Psoas muscle (tissue), 8 donors: ENCODE measurements at places on chromosomes 3 and 15. TPM values are rescaled to one million over a fixed set of nuclear protein-coding genes. Genes with fewer than 3 reads are reported as not detected.

- no peak for DNase-seq
Observed at GRCh38 chr3:142318331-142318730, 92.9 kb upstream of the GK5 start.

- no peak for DNase-seq
Observed at GRCh38 chr3:182424006-182424405, 369.3 kb upstream of the ATP11B start.

GRCh38 chr3:175735866-175736265 is 876.7 kb downstream of the NAALADL2 start:
- no peak for DNase-seq

DNA sequence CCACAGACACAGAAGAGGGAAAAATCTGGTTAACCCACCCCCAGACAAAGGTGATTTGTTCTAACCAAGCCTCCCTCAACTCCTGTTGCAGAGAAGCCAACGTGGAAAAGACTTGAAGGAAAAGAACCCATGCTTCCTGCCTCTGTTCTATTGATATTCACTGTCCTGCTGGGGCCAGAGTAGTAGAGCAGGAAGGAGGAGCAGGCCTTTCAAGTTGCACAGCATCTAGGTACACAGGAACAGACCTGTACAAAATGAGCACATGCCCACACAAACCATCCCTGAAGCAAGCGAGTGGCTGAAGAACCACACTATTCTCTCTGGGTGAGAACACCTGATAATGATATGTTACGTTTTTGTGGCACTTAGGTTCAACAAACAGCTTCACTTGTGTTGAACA is 29.9 kb downstream of the RASGRP1 start:
- DNase-seq: no peak

DNA sequence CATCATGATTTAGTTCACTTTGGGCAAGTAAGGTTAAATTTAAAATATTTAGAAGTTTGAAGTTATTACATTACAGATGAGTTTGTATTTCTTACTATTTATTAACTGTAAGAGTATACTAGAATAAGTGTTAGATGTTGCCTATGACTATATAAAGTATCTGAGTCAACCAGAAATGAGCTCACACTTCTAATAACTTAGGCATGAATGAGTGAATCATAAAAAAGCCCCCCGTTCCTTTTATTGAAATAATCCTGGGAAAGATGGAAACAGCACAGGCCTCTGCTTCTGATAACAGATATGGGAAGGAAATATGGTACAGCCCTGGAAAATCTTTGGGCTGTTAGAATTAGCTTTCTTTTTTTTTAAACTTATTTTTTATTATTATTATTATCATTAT is 66.6 kb upstream of the TGFBR2 start:
- no peak for DNase-seq

GRCh38 chr3:14290631-14291385 is 111.6 kb upstream of the SLC6A6 start:
- DNase-seq: no peak

- DNase-seq: no peak
Observed at GRCh38 chr3:128587391-128587790, 63.2 kb downstream of the RPN1 start.

DNA sequence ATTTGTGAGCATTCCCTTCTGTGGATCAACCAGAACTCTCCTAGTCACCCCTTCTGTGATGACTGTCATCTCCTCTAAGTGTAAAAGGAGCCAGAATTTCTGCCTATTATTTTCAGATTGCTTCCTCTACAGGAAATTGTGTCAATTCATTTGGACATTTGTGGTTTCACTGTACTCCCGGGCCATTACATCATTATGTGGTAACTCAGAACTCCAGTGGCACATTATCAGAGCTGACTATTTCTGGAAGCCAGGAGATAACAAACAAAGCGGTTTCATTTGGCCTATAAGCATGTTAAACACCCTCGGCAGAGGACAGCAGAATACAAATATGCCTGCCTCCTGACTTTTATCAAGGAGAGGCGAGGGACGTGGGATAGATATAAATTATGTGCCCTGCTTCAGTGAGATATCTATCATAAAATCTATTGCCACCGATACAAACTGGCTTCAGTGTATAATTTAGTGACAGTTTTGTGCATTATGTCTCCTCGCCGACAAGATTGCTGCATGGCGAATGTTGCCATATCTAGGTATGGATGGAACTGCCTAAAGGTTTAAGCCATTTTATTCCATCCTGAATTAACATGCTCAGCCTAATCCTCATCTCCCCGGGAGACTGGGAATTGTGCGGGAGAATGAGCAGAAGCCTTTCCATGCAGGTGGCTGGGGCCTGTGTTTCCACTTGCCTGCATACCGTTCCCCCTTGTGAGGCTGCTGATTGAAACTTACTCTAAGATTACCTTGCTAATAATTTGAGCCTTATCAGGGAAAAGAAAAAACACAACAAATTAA is 193.4 kb upstream of the SEMA6D start:
- no peak for DNase-seq

DNA sequence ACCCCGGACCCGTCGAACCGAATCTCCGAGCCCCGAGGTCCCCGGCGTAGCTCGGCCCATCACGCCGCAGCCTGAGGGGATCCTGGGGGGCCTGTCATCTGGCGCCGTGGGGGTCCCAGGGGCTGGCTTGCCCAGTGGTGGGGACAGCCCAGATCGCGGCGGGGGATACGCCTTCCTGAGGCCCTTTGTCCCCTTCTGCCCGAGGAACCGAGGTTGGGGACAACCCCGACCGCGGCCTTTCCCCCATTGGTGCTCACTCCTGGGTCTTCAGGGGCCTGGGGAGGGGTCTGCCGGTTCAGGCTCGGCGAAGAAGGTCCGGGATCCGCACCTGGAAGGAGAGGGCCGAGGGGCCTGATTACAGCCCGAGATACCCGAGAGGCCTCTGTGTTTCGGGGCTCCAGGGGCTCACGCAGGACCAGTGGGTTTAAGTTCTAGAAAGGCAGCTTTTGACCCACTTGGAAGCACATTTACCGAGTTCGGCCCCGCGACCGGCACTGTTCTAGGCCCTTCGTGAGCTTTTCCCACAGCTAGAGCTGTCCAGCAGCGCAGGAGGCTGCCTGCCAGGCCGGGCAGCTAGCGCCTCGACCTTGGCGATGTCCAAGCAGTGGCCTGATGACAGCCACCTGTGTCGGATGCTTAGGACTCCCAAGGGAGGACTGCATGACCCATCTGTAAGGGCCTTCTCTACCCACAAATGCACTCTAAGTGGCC is 504 bp downstream of the ABHD2 start:
- DNase-seq: peak; percentile 73

GRCh38 chr15:35181538-35181937 is 96.4 kb upstream of the NANOGP8 start:
- no peak for DNase-seq

GRCh38 chr15:101398247-101398646 is 91.3 kb downstream of the PCSK6 start:
- DNase-seq: no peak

- DNase-seq: no peak
Observed at GRCh38 chr3:149902498-149903139, 68.1 kb downstream of the PFN2 start.

DNA sequence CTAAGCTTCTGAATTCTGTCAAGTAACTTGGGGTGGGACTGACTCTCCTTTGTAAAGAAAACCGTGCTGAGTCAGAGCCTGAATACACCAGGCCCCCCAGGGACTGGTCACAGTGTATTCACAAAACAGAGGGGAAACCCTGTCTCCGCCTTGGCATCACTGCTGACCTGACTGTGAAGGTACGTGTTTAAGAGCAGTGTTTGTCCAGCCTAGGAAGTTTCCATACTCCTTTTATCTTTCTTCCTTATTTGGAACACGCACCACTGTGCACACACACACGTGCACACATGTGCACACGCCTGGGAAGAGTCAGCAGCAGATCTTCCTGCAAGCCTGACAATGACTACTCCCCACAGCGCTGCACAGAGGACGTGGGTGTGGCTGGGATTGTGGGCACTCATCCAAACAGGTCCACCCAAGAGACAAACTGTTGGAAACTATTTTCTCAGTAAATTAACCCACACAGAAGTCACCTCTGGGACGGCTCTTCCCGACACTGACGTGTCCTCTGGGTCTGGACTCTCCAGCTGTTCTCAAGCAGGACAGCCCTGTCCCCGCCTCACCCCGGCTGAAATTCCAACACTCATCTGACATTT is 87.7 kb downstream of the ATP10A start:
- DNase-seq: peak; percentile 81

GRCh38 chr3:59663076-59663850 is 613.4 kb upstream of the CFAP20DC start:
- DNase-seq: no peak

DNA sequence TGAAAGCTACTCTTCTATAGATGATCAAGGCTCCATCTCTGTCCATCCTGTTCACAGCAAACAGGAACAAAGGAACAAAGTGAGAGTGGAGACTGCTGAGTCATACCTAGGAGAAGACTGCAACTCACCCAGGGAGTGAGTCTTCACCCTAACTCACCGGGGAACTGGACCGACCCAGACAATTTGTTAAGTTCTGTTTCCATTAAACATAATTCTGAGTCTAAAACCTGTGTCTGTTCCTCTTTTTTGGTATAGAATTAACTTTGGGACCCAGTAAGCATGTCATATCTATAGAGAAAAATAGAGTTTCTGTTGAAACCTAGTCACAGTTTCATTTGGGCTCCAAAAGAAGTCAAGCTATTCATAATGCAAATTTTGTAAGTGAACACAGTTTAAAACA is 21.6 kb downstream of the CCDC80 start:
- no peak for DNase-seq

DNA sequence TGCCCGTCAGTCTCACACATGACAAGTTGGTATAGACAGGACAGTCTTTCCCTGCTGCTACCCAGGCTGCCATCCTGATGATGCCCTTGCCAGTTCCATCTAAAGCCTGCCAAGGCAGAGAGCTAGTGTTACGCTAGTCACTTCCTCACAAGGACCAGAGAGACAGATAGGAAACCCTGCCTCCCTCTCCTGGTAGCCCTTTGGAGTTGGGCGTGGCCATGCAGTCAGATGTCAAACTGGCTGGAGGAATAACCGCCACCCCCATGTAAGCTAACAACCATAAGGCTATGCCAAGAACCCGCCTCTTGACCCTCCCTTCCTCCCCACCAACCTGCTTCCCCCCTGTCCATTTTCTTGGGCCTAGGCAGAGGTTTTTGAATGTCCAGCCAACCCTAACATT is 2.8 kb downstream of the TMEM115 start:
- peak; percentile 67 for DNase-seq

DNA sequence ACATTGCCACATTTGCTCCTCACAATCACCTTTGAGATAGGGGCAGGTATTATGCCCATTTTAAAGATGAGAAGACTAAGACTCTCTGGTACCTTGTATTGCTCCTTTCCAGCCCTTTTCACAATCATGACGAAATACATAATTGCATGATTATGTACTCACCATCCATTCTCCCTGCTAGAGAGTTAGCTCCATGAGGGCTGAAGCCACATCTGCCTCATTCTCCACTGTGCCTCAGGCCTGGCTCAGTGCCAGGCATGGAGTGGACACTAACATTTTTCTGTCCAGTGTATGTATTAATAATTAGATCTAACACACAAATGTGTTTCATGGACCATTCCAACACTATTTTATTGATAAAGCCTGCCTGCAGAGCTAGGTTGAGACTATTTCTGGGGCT is 191.4 kb downstream of the MINAR1 start:
- no peak for DNase-seq

DNA sequence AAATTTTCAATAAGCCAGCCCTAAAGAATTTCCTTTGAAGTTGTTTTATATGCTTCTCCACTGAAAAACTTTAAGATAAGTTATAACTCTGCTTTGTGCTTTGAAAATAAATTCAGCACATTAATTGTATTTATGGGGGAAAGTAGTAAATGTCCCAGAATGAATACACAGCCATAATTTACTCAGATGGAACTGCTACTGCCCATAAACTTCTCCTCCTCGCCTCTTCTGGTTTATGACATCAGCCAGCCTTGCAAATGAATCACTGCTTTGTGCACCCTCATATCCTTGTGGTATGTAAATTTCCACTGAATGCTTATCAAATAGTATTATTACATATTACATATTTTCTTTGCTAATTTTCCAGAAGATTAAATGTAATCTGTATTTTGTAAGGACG is 302.0 kb downstream of the DIPK2A start:
- DNase-seq: no peak

GRCh38 chr3:48306860-48307530 is 26.5 kb downstream of the SPINK8 start:
- no peak for DNase-seq

- DNase-seq: no peak
Observed at GRCh38 chr3:106945435-106945834, 431.8 kb upstream of the CCDC54 start.

DNA sequence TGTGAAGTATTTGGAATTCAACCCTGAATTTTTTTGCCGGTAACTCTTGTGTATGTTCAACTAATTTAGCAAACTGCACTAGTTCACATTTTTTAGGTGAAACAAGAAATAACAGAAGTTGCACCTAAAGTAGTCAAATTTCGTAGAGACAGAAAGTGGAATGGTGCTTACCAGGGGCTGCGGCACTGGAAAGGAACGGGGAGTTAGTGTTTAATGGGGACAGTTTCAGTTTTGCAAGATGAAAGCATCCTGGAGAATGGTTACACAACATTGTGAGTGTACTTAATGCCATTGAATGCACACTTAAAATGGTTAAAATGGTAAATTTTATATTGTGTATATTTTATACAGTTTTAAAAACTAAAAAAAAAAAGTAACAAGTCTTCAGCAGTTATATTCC is 27.4 kb downstream of the PPARG start:
- no peak for DNase-seq

GRCh38 chr3:196931828-196932587 is 10.3 kb downstream of the NCBP2 start:
- no peak for DNase-seq

DNA sequence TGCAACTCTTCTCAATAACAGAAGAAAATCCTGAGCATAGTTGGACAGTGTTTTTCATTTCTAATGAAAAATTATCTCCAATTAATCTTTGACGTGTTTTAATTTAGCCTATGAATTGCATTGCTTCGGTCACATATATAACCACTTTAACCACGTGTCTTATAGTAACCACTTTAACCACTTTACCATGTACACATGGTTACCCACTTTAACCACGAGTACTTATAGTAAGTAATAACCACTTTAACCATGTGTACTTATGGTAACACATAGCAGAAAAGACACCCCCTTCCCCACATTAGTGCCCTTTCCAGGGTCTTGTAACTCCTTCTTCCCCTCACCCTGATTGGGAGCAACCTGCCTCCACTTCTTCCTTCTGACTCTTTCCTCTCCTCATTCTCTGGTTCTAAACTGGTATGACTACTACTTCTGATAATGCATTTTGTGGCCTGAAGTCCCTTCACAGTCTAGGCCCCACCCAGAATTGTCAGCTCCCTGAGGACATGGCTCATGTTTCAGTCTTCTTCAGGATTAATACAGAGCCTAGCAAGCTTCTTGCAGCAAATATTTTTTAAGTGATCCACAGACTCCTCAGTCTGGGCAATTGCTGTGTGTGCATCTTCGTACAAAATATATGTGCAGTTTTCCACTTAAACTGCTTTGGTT is 25.0 kb downstream of the SLC7A14 start:
- DNase-seq: no peak

GRCh38 chr3:73656241-73656890 is 31.6 kb upstream of the PDZRN3 start:
- DNase-seq: no peak

TMA7 gene
- total RNA-seq: 156 TPM

LRTM1 gene
- total RNA-seq: not detected

SV2B gene
- 2.1 TPM for total RNA-seq

ADAMTS17 gene
- 12.1 TPM for total RNA-seq

GABRA5 gene
- total RNA-seq: not detected

TRAIP gene
- total RNA-seq: 0.57 TPM

REC114 gene
- not detected for total RNA-seq

GRK7 gene
- total RNA-seq: not detected

ANKDD1A gene
- 0.86 TPM for total RNA-seq

SI gene
- not detected for total RNA-seq

GOLGA6B gene
- total RNA-seq: not detected

MUC20 gene
- total RNA-seq: 1.5 TPM

ROBO1 gene
- total RNA-seq: 13.4 TPM
